ENCODE measurements at places on chromosomes 7 and 10.
A peak's percentile ranks its signal among the peaks of the same experiment; 100 is the strongest.

- peak; percentile 63 for DNase-seq
Measured at GRCh38 chr7:46854958-46855473, 726.9 kb downstream of the TNS3 start.

DNA sequence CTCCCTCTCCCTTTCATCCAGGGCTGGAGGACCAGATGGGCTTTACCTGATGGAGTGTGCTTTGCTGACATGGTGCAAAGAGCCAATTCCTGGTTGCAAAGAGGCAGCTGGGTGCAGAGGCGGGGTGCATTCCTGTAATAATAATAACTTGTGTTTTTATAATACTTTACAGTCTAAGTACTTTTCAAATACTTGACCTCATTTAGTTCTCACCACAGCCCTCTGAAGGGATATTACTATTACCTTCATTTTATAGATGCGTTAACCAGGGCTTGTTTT lies 70.4 kb downstream of the TCF7L2 start:
- peak; percentile 11 for DNase-seq

- DNase-seq: no peak
Measured at GRCh38 chr7:131961054-131961680, 404.7 kb upstream of the PODXL start.

DNA sequence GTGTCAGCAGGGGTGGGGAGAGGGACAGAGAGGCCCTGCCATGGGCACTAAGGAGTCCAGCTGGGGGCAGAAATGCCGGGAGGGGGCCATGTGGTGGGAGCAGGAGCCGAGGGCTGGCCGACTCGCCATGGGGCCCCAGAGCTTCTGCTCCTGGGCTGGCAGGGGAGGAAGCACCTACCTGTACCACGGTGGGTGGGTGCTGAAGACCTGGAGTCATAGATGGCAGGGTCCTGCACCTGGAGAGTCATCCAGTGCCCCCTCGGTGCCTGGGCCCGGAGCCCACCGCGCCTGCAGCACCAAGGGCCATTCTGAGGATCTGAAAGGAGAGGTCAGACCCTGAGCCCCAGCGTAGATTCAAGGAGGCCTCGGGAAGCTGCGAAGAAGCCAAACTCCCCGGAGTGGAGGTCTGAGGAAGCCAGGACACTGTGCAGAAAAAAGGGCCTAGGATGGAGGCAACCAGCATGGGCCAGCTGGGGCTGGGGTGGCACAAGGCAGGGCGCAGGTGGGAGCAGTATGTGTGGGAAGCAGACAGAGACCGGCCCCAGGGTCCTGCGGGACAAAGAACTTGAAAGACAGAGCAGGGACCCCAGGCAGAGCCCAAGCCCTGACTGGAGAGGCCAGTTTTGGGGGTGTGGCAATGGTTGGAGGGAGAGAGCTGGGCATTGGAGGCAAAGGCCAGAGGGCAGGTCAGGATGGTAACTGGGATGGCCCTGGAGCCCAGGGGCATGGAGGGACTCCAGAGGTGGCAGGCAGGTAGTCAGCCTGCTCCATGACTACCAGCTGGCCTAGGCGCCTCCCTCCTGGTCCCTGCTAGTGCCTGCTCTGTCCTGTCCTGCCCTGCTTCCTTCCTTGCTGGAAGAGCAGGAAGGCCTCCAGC lies 26.7 kb upstream of the SMARCD3 start:
- DNase-seq: no peak

DNA sequence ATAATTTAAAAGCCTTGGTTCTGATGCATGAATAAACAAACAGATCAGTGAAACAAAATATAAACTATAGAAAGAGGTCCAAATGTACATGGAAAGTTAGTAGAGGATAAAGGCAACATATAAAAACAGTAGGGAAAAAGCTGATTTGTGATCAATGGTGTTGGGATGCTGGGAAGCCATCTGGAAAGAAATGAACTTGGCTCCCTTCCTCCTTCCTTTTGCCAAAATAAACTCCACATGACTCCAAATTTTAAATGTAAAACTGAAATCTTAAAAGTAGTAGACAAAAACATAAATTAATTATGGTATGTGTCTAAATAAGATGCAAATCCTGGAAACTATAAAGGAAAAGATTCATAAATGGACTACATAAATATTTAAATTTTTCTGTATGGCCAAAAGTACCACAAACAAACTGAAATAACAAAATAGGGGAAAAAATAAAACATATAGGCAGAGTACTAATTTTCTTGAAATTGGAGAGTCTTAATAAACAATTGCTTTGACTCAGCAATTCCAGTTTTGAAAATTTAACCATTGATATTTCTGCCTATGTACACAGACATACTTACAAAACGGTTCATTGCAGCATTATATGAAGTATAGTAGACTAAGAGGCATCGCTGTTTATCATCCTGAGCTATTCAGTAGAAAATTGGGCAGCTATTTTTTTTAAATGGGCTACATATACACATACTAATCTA lies 77.0 kb upstream of the TRIM24 start:
- no peak for DNase-seq

GRCh38 chr10:110357252-110357780 lies 52.6 kb upstream of the SMNDC1 start:
- peak; percentile 98 for DNase-seq

DNA sequence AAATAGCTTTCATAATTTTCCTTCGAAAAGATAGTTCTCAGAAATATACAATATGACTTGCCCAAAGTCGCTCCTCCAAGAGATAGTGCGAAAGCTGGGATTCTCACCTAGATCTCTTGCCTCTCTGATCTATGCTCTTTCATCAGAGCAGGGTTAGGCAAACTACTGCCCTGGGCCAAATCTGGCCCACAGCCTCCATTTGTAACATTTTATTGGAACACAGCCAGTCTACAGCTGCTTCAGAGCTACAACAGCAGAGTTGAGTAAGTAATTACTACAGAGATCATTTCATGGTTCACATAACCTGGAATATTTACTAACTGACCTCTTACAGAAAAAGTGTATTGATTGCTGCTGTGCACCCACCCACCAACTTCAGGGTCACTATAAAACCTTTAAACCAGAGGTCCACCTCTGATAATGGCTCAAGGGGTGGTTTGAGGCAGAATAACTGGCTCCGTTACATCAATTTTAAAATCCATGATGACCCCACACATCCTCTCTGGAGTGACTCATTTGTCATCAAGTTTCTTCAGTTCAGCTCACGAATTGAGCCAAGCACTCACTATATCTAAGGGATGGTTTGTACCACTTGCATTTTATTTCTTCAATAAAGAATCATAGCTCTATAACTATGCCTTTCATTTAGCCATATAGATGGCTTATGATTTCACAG lies 1019.0 kb downstream of the XPNPEP1 start:
- DNase-seq: peak; percentile 38

GRCh38 chr7:47940088-47941013 lies 7.9 kb downstream of the PKD1L1 start:
- peak; percentile 50 for DNase-seq

- DNase-seq: no peak
Measured at GRCh38 chr10:71487726-71488125, 91.0 kb downstream of the CDH23 start.

GRCh38 chr10:19592276-19592675 lies 224.0 kb upstream of the PLXDC2 start:
- peak; percentile 32 for DNase-seq

GRCh38 chr7:88465600-88465999 lies 158.9 kb upstream of the STEAP4 start:
- no peak for DNase-seq

GRCh38 chr10:112191791-112192190 lies 8.2 kb upstream of the GPAM start:
- no peak for DNase-seq

- DNase-seq: peak; percentile 2
Measured at GRCh38 chr7:79403451-79403850, 50.0 kb downstream of the MAGI2 start.

DNA sequence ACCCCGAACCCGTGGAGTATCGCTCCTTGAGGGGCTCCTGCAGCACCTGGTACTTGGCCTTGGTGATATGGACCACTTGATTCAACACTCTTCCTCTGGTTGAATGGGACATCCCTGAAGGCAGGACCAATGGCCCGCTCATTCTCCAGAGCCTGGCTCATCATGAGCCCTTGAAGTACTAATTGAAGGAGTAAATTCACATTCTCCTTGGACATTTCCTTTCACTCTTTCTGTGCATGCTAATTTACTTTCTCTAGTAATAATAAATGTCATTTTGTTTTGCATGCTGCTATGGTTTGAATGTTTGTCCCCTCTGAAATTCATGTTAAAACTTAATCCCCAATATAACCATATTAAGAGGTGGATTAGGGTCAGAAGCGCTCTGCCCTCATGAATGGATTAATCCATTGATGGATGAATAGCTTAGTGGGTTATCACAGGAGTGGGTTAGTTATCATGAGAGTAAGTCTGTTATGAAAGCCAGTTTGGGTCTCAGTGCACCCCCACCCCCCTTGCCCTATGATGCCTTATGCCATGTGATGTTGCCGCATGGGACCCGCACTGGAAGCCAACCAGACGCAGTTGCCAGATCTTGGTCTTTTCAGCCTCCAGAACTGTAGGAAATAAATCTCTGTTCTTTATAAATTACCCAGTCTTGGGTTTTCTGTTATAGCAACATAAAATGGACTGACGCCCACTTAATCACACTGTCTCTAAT lies 23.8 kb downstream of the FGFBP3 start:
- no peak for DNase-seq

GRCh38 chr10:104396581-104396980 lies 42.9 kb downstream of the CFAP58 start:
- no peak for DNase-seq

GRCh38 chr7:93516834-93517233 lies 57.7 kb downstream of the CALCR start:
- no peak for DNase-seq

GRCh38 chr7:37504801-37505200 lies 56.1 kb upstream of the ELMO1 start:
- no peak for DNase-seq

GRCh38 chr10:96082748-96083147 lies 39.4 kb downstream of the CCNJ start:
- no peak for DNase-seq

DNA sequence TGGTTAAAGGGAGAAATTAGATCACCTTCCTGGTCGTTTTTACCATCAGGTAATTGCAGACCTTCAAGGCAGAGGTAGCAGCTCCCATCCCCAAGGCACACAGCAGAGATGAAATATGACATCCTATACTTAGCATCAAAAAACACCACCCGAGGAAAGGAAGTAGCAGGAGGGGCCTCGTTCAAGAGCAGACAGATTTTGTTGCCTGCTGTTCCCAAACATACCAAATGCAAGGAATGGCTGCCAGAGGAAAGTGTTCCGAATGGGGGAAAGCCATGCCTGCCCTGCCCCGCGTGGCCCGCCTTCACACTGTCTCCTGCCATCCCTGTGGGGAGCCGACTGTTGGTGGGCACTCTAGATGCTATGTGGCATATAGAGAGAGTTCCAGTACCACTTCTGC lies 18.0 kb downstream of the FKBP6 start:
- no peak for DNase-seq
